ENCODE measurements at places on chromosomes 4 and X.
A peak's percentile ranks its signal among the peaks of the same experiment; 100 is the strongest.

DNA sequence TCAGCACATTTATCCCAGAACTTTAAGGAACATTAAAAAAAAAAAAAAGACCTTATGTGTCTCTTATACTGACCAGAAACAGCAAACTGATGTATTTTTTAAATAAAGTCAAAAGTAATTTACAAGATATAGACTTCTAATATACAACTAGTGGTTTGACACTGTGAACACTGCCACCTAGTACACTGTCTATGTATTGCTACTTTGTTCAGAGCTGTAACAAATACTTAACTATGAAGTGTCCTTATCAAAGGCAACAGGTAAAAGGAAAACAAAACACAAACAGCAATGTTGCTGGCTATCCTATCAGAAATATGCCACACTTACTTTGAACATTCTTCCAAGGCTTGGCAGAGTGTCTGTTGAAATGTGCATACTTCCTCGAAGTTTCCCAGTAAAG is 60.4 kb downstream of the CD40LG start:
- no peak for DNase-seq

DNA sequence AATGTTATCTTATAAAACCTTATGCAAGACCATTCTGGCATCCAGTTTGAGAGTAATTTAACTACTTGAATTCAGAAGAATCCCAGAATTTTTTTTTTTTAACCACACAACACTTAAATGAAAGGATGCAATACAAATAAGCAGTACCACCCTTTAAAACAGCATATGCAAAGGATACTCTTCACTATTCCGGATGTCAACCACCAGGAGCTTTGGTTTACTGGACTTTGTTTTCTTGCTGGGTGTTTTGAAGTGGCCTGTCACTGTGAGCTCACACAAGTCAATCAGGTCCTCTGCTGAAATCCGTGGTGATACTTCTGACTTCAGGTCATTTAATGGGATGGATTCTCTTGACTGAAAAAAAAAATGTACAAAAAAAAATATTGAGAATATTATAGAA is 200.0 kb downstream of the TBCK start:
- DNase-seq = no peak

- DNase-seq = no peak
Observed at GRCh38 chrX:1468250-1468772, 15.6 kb upstream of the ASMTL start.

- DNase-seq = no peak
Observed at GRCh38 chr4:82661181-82661992, 99.6 kb upstream of the TMEM150C start.

- DNase-seq = no peak
Observed at GRCh38 chr4:40055511-40055862, 1.2 kb upstream of the N4BP2 start.

DNA sequence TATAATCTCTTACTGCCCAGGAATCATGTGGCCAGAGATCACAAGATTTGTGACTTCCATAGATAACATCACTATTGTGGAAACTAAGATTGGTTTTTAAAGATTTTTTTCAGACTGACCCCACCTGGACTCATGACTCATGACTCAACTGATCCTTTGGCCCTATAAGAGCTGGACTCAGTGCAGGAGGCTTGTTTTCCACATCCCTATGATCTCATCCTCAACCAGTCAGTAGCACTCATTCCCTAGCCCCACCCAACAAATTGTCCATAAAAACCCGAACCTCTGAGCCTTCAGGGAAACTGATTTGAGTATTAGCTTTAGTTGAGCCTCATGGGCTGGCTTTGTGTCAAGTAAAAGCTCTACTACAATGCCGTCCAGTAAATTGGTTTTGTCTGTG is 7.9 kb upstream of the NOCT start:
- no peak for DNase-seq

DNA sequence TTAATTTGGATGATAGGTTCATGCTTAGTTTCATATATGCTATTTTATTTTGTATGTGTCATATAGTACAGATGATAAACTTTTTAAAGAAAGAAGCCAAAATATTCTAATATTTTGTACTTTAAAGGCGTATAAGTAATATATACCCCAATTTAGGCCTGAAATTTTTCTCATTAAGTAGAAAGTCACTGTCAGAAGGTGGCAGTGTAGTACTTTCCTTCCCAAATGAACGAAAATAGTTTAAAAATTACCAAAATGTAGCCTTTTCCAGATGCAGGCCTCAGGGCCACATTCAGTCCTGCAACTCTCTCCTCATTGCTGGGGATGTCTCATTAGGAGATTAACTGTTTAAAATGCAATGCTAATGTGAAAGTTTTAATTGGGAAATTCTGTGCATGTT is 1263.6 kb downstream of the C4orf33 start:
- DNase-seq = no peak

GRCh38 chrX:97398030-97398551 is 514.4 kb downstream of the RPA4 start:
- DNase-seq = no peak

GRCh38 chr4:38157592-38157991 is 197.4 kb downstream of the PTTG2 start:
- DNase-seq = no peak

- no peak for DNase-seq
Observed at GRCh38 chr4:109801099-109801789, 555 bp downstream of the CFI start.

DNA sequence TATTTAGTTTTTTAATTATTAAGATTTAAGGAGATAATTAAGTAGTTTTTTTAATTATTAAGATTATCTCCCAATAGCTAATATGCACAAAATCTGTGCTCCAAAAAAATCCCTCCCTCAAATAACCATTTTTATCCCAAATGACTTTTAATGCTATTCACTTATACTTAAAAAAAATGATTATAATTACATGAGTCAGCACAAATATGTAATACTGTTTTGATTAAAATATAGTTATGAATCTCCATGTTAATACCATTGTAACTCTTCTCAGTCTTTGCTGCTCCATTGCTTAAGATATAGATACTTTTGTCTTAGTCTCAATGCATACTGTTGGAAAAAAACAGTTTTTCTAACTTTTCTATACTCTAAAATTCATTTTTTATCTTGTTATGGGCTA is 1121.1 kb upstream of the ADGRL3 start:
- no peak for DNase-seq

DNA sequence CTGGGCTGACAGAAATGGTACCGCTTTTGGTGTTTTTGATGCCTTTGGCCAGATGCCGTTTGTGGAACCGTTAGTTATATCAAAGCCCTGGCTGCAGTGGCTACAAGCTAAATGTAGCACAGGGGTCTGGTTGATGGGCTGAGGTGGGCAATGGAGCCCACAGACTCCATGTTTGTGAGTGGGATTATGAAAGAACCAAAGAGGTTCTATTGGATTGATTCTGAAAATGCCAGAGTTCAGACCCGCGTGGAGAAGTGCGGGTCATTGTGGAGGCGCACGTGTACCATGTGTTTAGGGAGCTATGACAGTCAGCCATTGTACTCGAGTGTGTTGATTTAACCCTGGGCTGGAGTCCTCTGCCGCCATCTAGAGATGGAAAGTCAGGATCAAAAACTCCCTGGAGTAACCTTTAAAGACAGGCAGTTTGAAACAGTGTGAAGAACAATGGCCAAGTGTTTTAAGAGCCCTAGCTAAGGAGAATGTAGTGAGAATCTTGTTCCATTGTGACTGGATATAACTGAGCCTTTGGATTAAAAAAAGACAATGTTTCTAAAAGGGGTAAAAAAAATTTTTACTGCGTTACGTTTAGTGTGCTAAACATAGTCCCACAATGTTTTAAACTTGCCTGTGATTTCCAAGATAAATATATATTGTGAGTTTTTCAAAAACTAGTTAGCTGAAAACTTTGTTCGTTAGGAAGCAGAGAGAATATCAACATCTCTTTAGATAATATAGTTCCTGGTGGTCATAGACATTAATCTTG is 12.7 kb downstream of the ART3 start:
- DNase-seq = peak; percentile 64

GRCh38 chr4:95544113-95545103 is 4.4 kb downstream of the UNC5C start:
- DNase-seq = no peak

DNA sequence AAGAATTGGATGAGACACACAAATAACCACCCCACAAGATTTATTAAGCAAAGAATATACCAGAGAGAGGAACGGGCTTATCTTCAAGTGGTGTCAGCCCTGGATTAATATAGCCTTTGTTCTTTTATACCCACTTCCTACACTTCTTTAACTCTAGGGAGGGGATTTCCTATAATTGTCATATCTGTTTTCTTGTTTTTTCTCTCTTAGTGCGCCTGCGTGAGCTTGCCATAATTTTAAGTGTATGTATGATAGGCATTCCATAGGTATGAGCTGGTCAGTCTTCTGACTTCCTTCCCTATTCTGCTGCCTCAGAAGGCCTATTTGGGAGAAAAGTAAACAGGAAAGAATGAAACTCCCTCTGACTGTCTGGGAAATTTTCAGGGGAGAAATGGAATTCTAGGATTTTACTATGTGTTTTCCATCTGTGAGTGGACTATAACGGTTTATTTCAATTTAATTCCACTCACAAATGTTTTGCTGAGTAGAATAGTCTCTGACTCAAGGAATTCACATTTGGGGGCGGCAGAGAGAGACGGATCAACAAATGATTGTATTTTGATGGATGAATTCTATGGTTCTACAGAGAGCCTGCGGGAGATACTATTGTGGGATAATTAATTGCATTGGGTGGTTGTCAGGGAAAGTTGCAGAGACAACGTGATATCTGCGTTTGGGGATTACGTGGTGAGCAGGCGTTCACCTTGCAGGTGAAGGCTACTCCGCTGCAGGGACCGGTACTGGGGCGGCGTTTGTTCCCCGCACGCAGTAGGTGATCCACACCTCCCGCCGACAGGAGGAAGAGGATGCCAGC is 626 bp upstream of the CEP135 start:
- no peak for DNase-seq

DNA sequence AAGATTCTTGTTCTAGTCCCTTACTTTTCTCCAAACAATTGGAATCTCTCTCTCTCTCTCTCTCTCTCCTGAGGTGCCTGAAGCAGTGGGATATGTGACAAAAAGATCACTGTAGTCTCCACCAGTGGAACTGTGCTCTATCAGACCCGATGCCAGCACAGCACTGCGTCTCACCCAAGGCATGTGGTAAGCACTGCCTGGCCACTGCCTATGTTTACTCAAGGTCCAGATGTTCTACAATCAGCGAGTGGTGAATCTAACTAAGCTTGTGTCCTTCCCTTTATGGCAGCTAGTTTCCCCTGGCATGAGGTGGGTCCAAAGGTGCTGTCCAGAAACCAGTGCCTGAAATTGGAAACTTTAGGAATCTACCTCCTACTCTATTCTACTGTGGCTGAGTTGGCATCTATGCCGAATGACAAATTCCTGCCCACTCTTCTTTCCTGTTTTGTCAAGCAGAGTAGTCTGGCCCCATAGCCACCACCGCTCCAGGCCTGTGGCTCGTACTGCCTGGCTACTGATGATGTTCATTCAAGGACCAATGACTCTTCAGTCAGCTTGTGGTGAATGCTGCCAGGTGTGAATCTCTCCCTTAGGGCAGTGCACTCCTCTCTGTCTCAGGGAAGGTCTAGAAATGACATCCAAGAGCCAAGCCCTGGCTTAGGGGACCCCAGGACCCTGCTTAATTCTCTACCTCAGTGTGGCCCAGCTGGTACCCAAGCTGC is 416.5 kb downstream of the TEX13C start:
- no peak for DNase-seq

DNA sequence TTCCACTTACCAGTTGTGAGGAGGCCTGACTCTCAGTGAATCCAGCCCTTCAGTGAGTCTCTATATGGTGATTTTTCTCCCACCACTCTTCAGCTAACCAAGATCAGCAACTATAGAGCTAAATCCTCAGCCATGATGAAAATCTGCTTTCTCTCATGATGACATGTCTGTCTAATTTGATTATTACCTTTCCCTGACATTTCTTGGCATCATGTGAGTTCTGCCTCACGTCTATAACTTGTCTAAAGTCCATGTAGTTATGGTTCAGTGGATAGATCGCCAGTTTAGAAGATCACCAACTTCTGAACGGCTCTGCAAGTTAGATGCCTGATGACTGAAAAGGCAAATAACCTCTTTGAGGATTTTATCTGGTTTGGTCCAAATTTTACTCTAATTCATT is 14.9 kb upstream of the DCAF8L1 start:
- no peak for DNase-seq

- DNase-seq = no peak
Observed at GRCh38 chrX:71320126-71320525, 18.6 kb downstream of the ITGB1BP2 start.

GRCh38 chr4:186345184-186345583 is 79.2 kb downstream of the F11 start:
- no peak for DNase-seq

DNA sequence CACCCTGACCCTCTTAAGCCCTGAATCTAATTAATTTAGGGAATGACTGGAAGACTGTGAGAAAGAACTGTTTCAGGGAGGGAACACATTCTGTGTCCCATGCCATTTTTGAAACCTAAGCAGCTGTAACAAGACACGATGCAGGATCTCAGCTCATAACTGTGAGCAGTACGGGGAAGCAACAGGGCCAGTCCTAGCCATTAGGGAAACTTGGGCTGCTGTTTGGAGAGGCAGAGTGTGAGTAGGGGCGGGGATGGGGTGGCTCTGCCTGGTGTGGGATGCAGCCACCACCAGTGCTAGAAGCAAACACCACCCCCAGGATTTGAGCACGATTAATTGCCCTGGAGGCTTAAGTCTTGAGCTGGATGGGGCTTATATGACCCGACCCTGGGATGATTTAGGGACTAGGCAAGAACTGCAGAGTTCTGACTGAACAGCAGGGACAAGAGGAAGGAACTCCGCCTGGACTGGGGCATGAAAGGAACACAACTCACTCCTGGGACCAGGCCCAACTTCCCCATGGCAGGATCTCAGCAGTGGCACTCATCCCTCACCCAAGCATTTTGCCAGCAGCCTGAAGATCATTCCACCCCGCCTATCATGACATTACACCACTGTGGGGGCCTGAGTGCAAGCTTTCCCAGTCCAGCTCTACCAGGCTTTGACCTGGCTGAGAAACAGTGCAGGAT is 43.1 kb downstream of the ATRX start:
- no peak for DNase-seq

GRCh38 chrX:133709501-133709900 is 275.9 kb downstream of the GPC3 start:
- DNase-seq = no peak
